ENCODE measurements at places on chromosomes 2 and 18.

- no peak for DNase-seq
These were observed 564.0 kb upstream of the POU3F3 start for GRCh38 chr2:104289651-104290565.

GRCh38 chr2:1451422-1451821 is 38.2 kb downstream of the TPO start:
- DNase-seq, result no peak

DNA sequence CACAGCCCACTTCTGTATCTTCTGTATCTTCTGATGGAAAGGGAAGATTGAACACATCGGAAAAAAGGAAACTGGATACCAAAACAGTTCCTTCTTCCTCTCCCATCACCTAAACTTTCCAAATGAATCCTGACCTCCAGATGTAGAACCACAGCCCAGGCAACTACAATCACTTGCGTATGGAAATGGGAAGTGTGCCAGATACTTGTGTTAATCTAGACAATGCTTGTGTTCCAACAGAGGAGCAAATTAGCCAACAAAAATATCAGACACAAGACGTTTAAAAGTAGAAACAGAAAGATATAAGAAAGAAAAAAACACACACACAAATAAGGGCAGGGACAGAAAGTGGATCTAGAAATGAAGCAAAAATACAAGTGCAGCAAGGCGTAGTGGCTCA is 31.4 kb upstream of the DUSP2 start:
- no peak for DNase-seq

DNA sequence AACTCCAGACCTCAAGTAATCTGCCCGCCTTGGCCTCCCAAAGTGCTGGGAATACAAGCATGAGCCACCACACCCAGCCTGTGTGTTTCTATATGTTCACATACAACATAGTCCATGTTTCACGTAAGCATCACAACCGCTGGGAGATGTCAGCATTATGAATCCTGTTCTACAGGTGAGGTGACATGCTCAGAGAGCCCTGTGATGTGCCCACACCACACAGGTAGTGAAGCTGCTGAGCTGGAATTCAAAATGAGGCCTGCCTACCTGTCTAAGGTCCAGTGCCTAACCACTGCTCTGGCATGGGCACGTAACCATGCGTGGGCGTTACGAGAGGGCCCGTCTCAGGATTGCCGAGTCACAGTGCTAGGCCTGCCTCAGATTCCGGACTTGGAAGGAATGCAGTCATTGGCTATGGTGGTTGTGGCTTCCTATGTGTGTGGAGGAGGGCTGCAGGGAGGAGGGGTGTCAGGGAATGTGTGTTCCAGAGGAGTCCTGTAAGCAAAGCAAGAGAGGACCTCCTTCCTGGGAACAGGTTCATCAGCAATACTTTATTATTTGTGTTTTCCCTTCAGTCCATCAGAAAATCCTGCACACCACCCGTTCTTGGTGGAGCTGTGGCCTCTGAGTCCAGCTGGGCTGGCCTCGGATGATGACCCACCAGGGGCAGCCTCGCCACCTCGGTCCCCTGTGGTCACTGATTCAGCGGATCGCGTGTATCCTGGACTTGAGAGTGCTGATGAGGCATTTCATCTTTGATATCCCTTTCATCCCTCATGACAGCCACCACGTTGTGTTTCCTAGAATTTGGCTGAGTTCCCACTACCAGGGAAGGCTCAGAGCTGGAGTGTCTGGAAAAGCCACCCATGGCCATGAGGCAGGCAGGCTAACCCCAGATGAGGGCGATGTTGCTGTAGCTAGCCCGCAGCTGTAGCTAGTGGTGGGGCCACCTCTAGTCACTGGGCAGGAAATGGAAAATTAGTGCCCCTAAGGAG is 31.1 kb downstream of the HK2 start:
- DNase-seq, result no peak

- no peak for DNase-seq
These were observed 13.0 kb downstream of the MCM6 start for GRCh38 chr2:135863233-135863632.
